ENCODE measurements at places on chromosomes 7 and 10.

GRCh38 chr7:37337522-37337921 lies 111.1 kb downstream of the ELMO1 start:
- DNase-seq: no peak

DNA sequence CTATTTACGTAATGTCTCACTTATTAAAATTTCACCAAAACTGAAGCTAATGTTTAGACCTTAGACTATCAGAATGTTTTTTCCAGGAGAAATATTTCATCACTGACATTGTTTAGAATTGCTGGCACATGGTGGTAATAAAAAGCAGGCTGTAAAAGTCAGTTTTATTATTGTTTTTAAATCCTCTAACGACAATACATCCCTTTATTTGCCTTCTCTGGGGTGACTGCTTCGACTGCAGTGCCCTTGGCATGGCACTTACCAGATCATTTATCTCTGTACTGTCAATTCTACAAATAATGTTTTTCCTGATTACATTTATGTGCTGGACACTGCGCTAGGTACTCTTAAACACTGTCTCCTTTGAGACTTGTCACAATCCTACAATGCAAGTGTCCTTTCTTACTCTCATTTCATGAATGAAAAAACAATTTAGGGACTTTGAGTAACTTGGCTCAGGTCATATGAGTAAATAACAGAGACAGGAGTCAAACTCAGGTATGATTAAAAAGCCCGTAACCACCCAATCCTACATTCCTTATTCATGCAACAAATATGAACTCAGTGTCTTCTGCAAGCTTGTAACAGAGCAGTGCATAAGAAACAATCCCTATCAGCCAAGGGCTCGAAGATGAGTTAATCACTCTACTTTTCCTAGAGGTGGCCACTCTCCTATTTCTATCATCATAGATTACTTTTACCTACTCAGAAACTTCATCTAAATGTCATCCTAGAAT lies 5.6 kb upstream of the ING3 start:
- no peak for DNase-seq

DNA sequence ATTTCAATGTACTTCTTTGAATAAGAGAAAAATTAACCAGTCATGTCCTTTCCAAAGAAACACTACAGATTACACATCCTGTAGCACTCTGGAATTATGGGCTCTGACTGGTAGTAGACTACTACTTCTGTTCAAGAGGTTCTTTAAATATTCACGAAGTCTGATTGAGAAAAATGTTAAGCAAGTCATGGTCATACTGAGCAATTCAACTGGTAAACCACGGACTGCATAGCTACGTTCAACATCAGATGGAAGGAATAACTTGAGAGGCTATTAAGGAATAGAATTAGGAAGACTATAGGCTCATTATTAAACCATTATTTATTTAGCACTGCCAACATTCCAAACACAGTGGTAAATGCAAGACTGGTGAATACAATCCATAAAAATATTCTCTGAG lies 160.8 kb downstream of the IMMP2L start:
- no peak for DNase-seq

DNA sequence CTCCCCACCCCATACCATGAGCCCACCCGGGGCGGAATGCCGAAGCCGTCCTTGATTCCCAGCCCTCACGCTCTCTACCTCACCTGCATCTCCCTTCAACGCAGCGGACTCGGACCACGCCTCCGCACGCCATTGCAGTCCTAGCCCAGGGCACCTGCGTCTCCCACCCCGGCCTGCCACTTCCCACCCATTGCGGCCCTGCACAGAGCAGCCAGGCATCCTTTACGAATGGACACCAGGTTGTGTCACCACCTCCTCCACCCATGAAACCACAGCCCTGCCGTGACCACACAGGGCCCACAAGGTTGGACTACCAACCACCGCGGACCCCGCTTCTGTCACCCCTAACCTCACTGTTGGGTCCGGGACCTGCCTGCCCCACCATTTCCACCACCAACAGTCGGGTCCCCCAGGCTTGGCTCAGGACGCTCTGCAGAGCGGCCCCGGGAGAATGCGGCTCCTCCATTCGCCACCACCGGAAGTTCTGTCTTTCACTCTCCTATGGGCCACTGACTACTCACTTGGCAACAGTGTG lies 232.5 kb downstream of the MAD1L1 start:
- no peak for DNase-seq

DNA sequence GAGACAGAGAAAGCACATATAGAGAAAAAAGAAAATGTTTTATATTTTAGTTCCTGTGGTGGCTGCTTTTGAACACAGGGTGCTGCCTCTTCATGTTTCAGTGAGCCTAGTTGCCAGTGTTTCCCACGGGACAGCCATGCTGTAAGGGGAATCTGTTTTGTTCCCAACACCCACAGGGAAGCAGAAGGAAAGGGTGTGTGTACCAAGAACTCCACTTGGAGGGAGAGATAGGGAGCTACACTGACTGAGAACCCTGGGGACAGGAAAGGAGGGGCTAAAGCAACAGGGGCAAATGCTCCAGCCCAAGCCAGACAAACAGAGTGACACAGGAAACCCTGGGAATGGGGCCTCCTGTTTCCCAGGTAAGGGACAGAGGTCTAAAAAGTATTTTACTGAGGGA lies 40.2 kb downstream of the FRMPD2 start:
- DNase-seq: no peak

DNA sequence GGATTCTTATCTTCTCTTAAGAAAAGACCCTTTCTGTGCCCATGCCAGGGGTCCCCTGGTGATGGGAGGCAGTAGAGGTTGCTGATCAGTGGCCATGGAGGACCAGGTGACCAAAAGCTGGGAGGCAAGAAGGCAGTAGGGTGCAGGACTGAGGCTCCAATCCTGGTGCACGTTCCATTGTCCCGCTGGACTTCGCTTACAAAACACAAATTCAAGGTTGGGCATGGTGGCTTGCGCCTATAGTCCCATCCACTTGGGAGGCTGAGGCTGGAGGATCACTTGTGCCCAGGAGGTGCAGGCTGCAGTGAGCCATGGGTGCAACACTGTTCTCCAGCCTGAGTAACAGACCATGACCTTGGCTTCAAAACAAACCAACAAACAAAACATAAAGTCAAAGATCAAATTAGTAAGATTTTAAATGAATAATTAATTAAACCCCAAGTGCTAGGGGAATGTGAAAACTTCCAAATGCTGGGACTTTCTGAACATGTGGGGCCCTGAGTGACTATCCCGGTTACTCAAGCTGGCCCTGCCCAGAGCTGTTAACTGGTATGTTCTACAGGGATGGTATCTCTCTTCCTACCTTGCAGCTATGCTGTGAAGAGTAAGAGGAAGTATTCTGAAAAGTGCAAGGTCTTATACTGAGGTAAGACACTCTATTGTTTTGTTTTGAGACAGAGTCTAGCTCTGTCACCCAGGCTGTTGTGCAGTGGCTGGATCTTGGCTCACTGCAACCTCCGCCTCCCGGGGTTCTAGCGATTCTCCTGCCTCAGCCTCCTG lies 97.6 kb downstream of the LYZL2 start:
- DNase-seq: no peak

- no peak for DNase-seq
Measured at GRCh38 chr10:14742815-14743214, 31.9 kb downstream of the FAM107B start.

GRCh38 chr10:94005050-94005449 lies 11.3 kb downstream of the PLCE1 start:
- no peak for DNase-seq

DNA sequence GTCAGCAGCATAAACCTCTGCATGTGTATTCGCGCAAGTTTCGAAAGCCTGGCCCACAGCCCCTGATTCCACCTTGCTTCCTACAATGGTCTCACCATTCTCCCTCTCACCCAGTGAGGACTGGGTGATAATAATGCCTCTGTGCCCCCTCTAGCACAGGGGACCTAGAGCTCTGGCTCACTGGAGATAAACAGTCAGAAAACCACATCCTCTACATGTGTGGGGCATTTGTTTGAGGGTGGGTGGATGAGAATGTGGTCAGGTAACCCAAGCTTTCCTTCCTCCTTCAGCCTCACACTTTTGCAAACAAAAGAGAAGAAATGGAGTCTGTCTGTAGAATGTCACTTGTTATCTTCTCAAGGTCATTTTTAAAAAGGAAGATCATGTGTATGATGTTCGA lies 373.5 kb downstream of the KCNMA1 start:
- no peak for DNase-seq

DNA sequence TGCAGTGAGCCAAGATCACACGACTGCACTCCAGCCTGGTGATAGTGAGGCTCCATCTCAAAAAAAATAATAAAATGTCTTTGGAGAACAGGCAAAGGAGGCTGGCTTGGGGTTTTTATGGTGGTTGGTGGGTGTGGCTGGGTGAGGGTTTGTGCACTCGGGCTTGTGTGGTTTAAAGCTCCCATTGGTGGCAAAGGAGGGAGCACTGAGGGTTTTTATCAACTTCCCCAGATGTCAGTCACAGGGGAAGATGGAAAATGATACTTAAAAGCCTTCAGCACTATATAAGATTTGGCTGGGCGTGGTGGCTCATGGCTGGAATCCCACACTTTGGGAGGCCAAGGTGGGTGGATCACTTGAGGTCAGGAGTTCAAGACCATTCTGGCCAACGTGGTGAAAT lies 16.3 kb upstream of the RNF216 start:
- no peak for DNase-seq

GRCh38 chr7:22213081-22213480 lies 143.9 kb downstream of the RAPGEF5 start:
- DNase-seq: no peak

DNA sequence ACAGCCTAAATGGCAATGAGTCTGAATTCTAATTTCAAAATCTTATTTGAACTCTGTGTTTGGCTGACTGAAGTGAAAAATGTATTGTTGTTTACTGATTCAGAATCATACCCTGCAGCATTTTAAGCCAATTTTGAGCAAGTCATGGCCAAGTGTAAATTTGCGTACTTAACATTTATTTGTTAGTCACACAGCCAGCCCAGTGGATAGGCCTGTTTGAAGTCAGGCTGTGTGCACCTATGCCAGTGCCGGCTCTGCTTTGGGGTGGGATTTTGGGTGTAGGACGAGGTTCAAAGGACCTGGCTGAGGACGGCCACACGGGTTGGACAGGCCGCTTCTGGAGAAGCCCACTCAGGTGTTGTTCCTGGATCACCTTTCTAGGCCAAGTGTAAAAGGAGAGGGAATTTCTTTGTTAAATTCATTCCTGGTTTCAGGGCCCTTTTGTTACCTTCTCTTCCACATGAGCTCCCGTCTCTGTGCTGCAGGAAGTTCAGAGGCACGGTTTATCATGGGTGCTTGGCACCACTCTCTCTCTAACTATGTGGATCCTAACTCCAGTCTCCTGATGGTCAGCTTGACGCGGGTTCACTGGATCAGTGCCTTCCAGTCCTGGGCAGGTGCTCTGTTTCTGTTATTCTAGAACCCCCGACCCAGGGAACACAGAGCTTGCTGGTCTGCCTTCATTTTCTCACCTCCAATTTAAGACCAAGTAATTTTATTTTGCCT lies 84.7 kb downstream of the CCNY start:
- DNase-seq: no peak

DNA sequence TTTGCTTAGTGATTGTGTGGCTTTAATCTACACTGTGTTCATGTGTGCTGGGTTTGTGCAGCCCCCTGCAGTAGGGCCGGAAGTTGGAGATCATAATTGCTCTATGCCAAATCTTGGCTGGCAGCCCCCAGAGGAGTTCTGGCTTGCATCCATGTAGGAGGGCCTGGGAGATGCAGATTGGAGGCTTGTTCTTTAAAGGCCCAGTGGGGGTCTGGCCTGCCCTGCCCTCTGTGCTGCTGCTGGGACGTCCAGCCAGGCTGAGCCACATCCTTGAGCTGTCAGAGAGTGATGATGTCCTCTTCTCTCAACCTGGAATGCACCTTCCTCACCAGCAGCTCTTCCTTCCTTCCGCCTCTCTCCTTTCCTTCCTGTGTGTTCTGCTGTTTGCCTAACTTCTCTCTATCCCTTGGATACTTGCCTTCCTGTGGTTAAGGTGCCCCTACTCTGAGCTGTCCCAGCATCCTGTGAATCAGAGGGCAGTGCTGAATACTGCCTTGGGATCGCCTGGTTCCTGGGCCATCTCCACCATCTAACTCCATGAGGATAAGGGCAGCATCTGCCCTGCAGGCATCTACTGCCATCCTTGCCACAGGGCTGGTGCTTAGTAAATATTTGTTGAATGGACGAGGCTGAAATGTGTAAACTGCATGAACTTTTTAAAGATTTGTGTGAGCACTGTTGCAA lies 30.2 kb downstream of the DOCK1 start:
- no peak for DNase-seq

- no peak for DNase-seq
Measured at GRCh38 chr7:1245524-1246050, 12.9 kb downstream of the UNCX start.

GRCh38 chr7:107913851-107914250 lies 22.9 kb downstream of the DLD start:
- DNase-seq: no peak

DNA sequence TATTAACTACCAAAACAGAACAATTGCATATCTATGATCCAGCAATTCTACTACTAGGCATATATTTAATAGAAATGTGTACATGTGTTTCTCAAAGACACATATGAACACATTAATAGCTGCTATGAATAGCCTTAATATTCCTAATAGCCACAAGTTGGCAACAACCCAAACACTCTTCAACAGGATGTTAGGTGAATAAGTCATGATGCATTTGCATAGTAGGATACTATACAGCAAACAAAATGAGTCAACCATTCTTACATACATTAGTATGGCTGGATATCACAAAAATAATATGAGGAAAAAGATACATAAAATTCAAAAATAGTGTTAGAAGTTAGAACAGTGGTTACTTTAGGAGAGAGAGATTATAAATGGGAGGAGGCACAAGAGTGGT lies 26.8 kb upstream of the ZNF746 start:
- DNase-seq: no peak

- DNase-seq: peak; percentile 61
Measured at GRCh38 chr10:124697837-124698544, 46.2 kb downstream of the FAM53B start.

- DNase-seq: no peak
Measured at GRCh38 chr7:146661435-146661834, 544.8 kb downstream of the CNTNAP2 start.

DNA sequence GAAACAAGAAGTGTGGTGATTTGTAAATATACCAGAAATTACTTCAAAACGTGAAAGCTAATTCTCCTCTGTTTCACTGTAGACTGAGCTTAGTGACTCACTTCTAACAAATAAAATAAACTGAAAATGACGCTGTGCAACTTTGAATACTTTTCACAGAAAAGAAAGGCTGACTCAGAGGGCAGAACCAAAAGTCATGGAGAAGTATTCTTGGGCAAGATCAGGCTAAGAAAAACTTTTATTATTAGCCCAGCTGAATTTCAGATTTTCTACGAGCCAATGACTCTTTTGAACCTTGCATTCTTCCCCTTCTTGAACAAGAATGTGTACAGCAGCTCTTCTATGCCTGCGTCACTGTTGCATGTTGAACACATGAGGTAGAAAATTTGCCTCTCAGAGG lies 527.3 kb upstream of the GHITM start:
- DNase-seq: no peak

DNA sequence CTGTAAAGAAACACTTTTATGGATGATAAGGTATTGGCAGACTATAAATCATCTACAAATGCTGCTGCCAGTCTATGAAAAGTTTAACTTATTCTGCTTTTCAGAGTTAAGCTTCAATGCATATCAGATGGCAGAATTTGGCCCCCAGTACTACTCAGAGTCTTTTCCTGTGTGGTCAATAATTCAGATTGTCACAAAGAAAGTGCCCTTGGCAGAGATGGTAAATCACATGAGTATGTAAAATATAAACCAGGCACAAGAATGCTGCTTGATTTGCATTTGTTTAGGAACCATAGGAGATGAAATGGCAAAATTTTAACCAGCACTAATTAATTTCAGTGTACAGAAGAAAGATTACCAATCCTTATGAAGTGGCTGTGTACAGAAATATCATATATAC lies 818.3 kb upstream of the POT1 start:
- DNase-seq: no peak

Measured in cerebellum (tissue), 4 donors.